ENCODE measurements at places on chromosomes 2 and 18. TPM values are rescaled to one million over a fixed set of nuclear protein-coding genes. Genes with fewer than 3 reads are reported as not detected.
A peak's percentile ranks its signal among the peaks of the same experiment; 100 is the strongest.

Gene HDLBP
- polyA plus RNA-seq, result 263 TPM

Gene ESPNL
- polyA plus RNA-seq, result 0.05 TPM

Gene INO80C
- 17.7 TPM for polyA plus RNA-seq

Gene IL1B
- polyA plus RNA-seq, result 0.25 TPM

DNA sequence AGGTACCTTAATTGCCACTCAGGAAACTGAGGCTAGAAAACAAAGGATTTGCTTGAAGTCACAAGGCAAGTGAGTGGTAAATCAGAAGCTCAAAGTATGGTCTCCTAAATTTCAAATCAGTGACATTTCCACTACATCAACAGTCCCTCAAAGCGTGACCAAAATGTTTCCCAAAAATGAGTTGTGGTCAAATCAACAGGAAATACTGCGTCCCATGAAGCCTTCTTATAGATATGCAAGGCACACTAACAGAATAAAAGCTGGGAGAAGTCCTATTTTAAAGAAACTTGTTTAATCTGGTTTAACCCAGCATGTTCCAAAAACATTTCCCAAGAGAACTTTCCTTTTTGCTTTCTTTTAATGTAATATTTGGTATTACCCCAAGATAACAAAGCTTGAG, 249.4 kb downstream of the EXOC6B start:
- no peak for DNase-seq

DNA sequence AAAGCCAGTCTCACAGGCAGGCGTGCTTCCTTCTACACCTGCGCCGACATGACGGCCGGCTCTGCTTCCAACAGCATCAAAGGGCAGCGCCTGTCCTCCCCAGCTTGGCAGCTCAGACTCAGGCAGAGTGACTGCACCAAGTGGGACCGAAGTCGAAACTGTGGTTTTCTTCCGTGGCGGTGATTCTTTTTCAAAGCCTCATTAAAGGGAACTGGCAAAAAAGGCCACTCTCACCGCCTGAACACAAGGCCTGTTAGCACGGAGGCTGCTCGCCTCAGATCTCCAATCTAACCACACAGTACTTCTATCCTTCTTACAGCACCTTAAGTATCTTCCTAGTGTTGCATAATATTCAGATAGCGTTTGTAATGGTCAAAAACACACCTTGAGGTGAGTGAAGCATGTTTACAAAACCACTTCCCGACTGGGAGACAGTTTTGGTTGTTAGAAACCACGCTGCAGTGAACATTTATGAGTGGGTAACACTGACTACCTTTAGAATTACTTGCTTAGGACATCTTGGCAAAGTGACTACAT, 236.4 kb downstream of the HDAC4 start:
- no peak for DNase-seq

DNA sequence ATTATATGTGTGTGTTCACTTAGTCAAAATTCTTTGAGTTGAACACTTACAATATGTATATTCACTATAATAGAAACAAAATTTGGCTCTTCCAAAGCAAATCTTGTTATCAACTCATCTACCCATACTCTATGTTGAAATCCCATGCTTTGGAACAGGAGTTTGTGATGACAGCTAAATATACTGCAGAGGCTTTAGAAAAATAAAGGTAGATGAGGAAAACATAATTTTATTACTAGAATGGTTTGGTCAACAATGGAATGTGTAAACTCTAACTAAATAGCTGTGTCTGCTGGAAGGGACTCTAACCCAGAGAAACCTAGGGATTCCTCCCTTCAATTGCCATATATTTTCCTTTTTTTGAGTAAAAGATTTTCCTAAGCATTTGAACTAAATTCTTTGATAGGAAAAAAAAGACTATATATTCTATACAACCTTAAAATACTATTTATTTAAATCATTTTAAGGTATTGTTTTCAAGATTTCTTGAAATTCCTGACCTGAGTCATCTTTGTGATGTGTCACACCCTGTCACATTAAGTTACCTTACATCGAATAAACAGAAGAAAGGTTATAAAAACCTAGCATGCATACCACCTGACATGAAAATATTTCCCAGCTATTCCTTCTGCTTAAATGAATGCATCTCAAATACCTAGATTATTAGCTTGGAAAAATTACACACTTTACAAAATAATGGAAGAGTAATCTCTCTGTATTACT, 175.5 kb downstream of the OTX1 start:
- no peak for DNase-seq

- no peak for DNase-seq
These were observed 221.8 kb downstream of the STK39 start for GRCh38 chr2:168025487-168026202.

DNA sequence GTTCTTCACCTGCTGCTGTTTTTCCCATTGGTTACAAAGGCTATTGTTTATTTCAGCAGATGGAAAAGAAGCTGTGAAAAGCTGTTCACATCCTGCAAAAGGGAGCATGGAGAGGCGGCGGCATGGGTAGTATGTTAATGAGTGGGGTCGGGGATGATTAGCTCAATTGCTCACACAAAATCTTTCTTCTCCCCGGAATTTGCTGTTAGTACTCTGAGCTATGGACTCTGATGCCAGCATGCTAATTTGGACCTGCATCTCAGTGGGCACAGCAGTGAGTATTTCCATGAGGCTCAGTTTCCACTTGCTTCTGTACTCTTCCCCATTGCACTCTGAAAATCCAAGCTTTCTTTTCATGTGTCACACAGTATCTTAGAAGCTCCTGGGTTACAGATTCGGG, 61.6 kb downstream of the DNER start:
- DNase-seq, result no peak

DNA sequence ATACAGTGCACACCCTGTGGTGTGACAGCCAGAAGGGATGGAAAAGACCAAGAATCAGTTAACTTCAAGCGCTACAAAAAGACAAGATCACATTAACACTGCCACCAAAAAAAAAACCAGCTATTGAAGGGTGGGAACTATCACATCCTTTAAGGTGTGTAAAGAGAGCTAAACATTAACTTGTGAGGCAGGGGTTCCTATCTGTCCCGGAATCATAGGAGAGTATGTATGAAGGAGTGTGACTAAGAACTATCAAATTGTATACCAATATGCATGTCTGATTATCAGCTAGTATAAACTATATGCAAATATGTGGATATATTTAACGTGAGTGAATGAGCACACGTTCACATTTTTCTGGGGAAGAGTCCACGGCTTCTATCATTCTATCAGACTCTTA, 88.4 kb upstream of the DNER start:
- DNase-seq, result no peak

GRCh38 chr2:172100935-172101820, 1.5 kb downstream of the DLX2 start:
- DNase-seq, result peak; percentile 33

DNA sequence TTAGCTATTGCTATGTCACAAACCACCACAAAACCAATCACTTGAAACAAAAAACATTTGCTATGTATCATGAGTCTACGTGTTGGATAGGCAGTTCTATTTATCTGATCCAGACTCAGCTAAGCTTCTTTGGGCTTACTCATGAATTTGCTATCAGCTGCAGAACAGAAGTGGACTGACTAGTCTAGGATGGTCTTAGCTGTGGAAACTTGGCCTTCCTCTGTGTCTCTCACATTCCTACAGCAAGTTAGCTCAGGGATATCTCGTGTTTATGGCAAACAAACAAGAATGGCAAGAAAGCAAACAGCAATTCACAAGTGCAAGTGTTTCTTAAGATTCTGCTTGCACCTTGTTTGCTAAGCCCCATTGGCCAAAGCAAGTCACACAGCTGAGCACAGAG, 288.0 kb upstream of the TNP1 start:
- DNase-seq, result no peak

DNA sequence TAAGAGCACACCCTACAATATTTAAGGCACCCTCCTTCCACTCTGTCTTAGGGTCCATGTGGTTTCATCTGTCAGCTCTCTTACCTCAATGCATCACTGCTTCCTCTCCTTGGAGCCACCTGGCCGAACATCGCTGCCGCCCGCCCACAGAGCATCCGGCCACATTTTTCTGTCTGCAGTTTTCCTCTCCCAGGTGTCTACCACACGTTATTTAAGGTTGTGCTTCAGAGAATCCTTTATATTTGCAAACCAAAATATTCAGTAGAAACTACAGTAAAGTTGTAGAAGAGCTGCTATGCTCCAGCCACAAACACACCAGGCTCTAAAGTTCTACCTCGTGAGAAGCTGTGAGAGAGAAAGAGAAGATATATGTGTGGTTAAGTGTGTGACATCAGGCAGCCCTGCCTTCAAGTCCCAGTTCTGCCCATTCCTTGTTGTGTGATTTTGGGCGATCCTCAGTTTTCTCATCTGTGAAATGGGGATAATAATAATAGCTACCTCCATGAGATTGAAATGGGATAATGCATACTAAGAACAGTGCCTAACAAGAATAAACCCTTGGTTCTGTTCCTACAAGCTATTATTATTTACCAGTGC, 4.9 kb upstream of the STK17B start:
- DNase-seq, result no peak

DNA sequence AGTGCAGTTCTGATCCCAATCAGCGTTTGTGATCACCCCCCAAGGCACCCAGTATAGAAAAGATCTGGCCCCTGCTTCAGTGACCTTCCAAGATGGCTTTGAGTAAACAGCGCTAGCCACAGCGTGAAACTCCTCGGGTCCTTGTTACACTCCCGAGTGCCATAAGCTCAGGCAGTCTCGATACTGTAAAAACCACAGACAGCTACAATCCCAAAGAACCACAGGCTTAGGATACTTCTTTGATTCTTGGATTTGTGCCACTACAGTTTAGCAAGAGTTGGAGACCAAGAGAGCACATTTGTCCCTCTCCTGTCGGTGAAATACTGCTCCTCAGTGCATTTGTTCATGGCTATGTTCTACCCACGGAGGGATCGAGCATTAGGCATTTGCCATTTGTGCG, 352.5 kb upstream of the ZNF521 start:
- DNase-seq, result no peak

GRCh38 chr2:105802587-105802986, 57.9 kb downstream of the NCK2 start:
- DNase-seq, result no peak

- DNase-seq, result no peak
These were observed 380.7 kb upstream of the CELF4 start for GRCh38 chr18:37946324-37946723.

GRCh38 chr2:216533609-216534008, 35.0 kb downstream of the RPL37A start:
- DNase-seq, result no peak

DNA sequence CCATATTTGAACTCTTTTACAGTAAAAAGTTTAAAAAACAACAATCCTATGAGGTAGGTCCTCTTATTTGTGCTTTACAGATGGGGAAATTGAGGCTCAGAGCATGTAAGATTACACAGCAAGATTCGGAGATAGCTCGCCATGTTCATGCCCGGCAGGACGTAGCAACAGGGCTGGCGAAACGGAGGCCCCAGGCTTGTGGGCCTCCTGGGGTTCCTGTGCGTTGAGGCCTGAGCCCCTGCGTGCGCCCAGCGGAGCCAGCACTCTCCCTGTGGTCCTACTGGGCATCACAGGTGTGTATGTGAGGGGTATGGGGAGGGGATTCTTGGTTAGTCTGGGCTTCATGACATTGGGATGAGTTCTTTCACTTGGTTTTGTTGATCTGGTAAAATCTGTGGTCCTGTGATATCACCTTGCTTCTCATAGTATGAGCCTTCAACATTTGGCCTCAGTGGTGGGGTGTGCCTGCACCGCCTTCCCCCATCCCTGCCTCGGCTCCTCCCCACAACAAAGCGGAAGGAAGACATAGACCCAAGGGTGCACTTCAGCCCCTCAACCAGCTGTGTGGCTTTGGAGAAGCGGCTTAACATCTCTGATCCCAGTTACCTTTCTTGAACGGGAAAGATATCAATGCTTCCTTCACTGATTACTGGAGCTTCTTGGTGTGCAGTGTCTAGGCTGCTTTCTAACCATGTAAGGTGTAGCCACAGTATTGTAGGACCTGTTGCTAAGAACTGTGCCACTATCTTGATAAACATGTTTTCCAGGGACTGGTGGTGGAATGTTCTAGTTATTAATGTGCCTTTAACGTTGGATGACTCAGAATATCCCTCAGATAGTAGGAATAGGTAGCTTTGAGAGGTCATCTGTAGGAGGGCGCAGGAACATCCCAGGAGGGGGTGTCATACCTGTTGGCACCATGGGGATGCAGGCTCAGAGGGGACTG, 37.2 kb downstream of the HPCAL1 start:
- no peak for DNase-seq

DNA sequence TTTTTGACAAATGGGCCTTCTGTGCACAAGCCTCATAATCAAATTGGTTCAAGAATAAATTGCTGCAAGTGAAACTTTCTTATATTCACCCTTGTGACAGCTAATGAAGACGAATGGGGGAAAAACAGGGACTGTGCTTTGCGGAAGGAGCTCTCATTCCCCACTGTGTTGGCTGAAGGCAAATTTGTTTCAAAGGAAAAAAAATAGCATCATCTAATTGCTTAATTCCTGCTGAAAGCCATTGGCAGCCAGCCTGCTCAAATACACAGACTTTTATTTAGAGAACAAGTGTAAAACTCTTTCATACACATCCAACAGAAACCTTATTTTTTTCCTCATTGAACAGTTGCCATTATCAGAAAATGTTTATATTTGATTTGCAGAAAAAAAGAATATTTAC, 172.3 kb downstream of the ARL6IP6 start:
- DNase-seq, result no peak

GRCh38 chr18:69956057-69956456, 8.4 kb upstream of the CD226 start:
- no peak for DNase-seq

- DNase-seq, result no peak
These were observed 127.3 kb downstream of the DIS3L2 start for GRCh38 chr2:232088771-232089170.

GRCh38 chr2:42008241-42008921, 39.4 kb upstream of the PKDCC start:
- DNase-seq, result no peak

DNA sequence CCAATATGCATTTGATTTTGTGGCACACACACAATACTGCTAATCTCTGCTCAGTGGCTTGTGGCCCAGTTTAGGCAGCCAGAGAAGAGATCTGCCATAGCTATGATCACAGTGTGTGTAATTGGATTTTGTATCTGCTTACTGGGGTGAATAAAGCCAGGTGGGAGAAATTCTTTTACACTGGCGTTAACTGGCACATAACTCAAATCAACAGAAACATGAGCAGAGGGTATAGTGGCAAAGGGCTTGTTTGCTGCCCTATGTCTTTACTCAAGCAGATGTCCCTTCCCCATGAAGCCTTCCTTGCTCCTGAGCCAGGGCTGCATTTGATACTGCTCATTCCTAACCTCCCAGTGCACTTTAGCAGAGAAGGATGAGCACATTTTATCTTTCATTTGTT, 28.5 kb downstream of the STON1 start:
- DNase-seq, result no peak

DNA sequence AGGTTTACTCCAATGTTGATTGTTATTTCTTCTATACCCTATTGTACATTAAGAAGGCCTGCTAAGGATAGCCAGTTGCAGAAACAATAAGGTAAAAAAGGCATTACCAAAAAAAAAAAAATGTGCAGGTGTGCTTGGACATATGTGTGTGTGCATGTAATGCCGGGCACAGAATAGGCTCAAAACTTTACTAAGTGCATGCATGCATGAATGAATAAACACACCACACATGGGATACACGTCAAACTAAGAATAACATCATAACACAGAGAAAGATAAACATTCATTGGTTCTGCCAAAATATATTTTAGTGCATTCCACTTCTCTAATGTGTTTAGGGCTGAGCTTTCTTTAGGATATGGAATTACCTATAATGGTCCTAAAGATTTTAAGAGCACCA, 298.2 kb downstream of the TCF4 start:
- DNase-seq, result no peak

- DNase-seq, result no peak
These were observed 20.8 kb upstream of the C2orf42 start for GRCh38 chr2:70211595-70211994.
